ENCODE measurements at places on chromosomes 13 and 19.

- no peak for DNase-seq
These were observed 25.4 kb downstream of the TUBA3C start for GRCh38 chr13:19156013-19156825.

DNA sequence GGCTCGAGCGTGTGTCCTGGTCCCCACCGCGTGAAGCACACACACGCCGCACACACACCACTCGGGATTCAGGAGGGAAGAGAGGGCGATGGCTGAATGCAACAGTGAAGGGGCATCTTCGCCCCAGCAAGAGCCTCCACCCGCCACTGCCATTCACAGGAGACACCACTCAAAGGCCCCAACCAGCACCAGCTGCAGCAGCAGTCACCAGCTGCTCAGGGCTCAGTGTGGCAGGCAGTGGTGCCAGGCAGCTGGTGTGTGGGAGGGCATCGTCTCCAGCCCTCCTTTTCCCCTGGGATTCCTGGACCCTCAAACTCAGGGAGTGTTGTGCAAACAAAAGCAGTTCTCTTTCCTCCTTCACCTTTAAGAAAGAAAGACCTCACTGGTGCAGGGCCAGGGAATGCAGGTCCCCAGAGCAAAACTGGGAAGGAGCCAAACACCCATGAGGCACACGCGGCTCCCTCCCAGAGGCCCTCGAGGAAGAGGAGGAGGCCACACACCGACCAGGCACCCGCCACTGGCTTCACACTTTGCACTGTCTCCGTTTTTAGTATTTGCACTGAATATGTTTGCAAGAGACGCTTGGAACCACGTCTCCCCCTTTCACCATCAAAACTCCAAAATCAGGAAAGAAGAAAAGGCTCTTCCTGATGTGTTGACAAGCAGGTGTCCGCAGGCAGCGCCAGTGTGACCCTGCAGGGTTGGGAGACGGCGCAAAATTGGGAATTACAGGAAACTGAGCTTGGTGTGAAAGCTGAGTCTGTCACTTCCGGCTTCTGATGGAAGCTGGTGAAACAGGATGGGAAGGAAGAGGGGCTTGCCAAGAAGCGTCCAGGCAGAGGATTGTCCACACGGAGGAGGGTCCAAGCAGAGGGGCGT is 26.4 kb upstream of the F7 start:
- no peak for DNase-seq

- DNase-seq = no peak
These were observed 10.7 kb downstream of the PTPRH start for GRCh38 chr19:55198651-55199050.

DNA sequence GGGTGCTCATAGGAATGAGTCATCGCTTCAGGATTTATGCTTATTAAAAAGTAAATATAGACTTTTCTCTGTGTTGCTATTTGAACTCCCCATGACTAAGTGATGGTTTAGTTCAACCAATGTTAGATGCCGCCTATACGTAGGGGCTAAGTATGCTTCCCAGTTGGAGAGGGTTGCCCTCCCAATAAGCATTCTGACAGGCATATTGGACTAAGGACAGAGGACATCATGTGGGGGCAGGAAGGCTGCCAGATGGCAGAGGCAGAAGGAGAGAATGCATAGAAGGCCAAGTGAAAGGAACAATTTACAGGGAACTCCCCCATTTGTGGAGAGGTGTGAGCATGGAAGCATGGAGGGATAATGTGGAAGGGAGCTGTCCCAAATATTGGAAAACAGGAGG is 318.4 kb upstream of the OBI1 start:
- DNase-seq = no peak

- DNase-seq = peak; percentile 19
These were observed 24.0 kb downstream of the SLC8A2 start for GRCh38 chr19:47447470-47448359.

GRCh38 chr19:2983351-2984214 is 6.2 kb downstream of the TLE6 start:
- DNase-seq = no peak

- no peak for DNase-seq
These were observed 16.9 kb downstream of the PROSER1 start for GRCh38 chr13:39020853-39021462.

DNA sequence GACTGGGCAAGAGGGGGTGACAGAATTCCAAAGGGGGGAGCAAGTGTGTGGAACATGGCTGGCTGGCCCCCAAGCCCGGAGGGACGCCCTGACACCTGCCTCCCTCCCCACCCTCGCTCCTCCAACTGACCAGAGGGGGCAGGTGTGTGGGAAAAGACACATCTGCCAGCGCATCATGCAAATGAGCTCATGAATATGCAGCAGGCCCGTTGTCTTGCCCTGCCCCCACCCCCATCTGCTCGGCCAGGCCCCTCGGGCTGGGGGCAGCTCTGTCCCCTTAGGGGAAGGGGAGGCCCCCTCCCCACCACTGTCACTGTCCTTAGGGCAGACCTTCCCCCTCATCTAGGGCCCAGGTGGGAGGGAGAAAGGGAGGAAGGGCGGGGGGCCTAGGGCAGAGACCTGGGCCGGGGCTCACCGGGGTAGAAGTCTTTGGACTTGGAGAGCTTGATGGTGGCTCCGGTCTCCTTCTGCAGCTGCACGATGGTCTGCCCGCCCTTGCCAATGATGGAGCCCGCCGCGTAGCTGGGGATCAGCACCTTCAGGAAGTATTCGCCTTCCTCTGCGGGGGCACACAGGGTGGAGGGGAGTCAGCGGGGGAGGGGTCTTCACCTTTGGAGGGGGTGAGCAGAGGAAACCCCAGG is 12.9 kb downstream of the NOVA2 start:
- no peak for DNase-seq

- DNase-seq = peak; percentile 68
These were observed 399 bp upstream of the SPTBN4 start for GRCh38 chr19:40466219-40466984.

DNA sequence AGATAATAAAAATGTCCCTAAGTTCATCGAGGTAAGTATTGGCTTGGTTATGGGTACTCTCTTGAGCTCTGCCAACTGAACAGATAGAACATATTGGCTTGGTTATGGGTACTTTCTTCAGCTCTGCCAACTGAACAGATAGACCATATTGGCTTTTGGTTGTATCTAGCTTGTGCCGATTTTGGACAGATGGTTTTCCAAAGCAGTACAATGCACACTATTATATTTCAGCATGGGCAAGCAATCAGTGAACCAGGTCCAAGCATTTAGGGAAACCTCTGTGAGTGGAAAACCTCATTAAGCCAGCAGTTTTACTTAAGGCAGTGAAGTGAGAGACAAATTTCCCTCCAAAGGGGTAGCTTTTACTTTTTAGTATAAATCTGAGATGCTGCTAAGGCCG is 1440.5 kb upstream of the SPRY2 start:
- DNase-seq = no peak

DNA sequence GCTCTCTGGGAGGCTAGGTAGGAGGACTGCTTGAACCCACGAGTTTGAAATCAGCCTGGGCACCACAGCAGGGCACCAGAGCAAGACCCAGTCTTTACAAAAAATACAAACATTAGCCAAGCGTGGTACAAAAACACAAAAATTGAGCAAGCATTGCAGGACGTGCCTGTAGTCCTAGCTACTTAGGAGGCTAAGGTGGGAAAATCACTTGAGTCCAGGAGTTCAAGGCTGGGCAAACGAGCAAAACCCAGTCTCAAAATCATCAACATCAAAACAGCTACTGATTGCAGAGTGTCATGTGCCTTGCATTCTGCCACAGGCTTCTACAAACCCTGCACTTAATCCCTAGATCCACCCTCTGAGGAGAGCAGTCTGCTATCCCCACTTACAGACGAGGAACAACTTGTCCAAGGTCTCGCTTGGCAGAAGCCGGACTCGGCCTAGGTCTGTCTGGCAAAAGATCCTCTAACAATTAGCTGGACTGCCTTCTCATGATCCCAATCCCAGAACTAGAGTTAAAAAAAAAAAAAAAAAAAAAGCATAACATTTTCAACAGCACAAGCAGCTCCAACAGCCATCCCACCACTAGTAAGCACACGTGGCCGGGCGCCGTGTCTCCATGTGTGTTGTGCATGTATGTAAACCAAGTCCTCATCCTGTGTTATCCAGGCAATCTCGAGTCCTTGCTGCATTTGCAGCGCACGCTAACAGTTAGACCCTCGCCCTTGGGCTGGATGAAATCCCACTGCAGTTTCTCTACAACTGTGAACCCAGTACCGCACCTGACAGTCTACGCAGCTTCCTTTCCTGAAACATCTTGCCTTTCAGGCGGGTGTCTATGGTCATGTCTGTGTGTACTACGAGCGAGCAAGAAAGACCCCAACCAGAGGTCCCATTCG is 2.0 kb downstream of the PPP6R1 start:
- no peak for DNase-seq

- no peak for DNase-seq
These were observed 5.5 kb downstream of the ARRDC5 start for GRCh38 chr19:4897146-4897545.

DNA sequence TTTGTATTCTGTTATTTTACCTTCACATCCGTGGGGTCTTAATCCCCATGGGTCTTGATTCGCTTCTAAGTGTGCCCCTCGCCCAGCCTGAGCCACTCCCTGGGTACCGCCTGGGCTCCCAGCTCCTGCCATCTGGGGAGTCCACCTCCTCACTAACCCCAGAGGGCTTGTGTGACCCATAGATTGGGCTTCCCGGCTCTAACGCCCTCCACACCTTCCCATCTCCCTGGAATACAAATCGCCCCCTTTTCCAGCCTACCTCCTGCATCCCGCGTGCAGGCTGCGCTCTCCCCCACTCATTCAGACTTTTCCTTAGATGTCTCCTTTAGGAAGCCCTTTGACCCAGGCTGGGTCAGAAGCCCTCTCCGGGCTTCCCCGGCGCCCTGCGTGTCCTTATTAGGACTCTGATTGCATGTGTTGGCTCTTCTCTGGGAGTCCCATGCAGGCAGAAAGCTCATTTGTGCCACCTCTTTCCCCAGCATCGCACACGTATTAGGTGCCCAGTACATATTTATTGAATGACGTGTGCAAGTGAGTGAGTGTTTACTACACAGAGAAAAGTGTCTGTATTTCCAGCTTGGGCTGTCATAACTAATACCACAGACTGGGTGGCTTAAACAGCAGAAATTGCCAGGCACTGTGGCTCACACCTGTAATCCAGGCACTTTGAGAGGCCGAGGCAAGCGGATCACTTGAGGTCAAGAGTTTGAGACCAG is 757 bp downstream of the CCDC124 start:
- DNase-seq = no peak

DNA sequence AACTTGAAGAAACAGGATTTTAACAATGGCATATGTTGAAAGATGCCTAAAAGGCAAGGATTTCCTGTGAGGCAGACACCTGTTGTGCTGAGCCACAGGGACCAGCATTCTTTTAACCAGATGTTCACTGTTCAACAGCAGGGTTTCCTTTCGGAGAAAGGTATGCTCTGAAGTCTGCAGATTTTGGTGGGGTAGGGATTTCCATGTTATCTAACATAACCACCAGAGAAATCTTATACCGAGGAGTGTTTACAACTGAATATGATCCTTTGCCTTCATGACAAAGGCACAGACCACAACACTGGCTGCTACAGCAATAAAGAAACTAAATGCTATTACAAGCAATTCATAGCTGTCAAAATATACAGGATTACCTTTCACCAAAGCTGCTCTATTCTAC is 48.1 kb downstream of the MPHOSPH8 start:
- DNase-seq = no peak

DNA sequence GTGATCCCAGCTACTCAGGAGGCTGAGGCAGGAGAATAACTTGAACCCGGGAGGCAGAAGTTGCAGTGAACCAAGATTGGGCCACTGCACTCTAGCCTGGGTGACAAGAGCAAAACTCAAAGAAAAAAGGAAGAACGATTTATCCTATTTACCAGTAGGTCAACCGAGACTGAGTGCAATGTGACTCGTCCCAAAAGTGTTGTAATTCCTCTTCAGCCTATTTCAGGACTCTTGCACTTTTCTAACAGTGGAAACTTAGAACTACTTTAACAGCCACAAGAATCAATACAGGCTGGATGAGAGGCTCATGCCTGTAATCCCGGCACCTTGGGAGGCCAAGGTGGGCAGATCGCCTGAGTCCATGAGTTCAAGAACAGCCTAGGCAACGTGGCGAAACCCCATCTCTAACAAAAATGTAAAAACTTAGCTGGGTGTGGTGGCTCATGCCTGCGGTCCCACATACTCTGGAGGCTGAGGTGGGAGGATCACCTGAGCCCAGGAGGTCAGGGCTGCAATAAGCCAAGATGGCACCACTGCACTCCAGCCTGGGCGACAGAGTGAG is 4.3 kb upstream of the NR1H2 start:
- no peak for DNase-seq
